Osteoblast (primary cell): ENCODE measurements at places on chromosomes 7 and 10. TPM values are rescaled to one million over a fixed set of nuclear protein-coding genes. Genes with fewer than 3 reads are reported as not detected.

ASB4 gene
- not detected in 2 replicates for total RNA-seq

DNAJC12 gene
- total RNA-seq: 4.0 and 6.2 TPM in 2 replicates

DGKI gene
- 19.2 and 23.3 TPM in 2 replicates for total RNA-seq

LRRD1 gene
- 0.29 and 0.36 TPM in 2 replicates for total RNA-seq

POT1 gene
- 23.5 and 30.1 TPM in 2 replicates for total RNA-seq

OR2A2 gene
- total RNA-seq: not detected in 2 replicates

PTPRN2 gene
- total RNA-seq: 0.36 and 0.88 TPM in 2 replicates

CASP2 gene
- 7.6 and 10.9 TPM in 2 replicates for total RNA-seq

TMEM130 gene
- 0.88 and 1.1 TPM in 2 replicates for total RNA-seq

NRCAM gene
- 0.88 and 2.2 TPM in 2 replicates for total RNA-seq

TRAPPC14 gene
- total RNA-seq: 7.1 and 8.0 TPM in 2 replicates

CHRM2 gene
- total RNA-seq: under 0.01 and 1.2 TPM in 2 replicates

LRRC17 gene
- 12.3 and 14.4 TPM in 2 replicates for total RNA-seq

GRCh38 chr10:95742962-95743535 is 12.9 kb upstream of the ENTPD1 start:
- no peaks in the 10 kb centered on the region for H3K27me3 ChIP-seq
- DNase-seq: no peak
- no peaks in the 10 kb centered on the region for H3K36me3 ChIP-seq
- no peak overlapping the region for H3K4me3 ChIP-seq
- no peak overlapping the region for H3K27ac ChIP-seq

DNA sequence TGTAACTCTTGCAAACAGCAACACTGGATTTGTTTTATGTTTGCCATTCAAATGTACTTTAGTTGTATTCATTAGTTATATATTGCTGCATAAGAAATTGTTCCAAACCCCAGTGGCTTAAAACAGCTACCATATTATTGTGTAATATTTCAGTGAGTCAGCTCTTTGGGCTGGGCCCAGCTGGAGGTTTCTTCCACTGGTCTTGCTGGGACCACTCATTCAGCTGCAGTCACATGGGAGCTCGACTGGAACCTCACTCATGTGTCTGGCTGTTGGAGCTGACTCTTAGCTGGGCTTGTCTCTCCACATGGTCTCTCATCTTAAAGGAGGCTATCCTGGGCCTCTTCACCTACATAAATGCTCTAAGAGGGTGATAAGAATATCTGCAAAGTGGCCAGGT is 23.2 kb upstream of the PIP4K2A start:
- H3K27me3 ChIP-seq: no peaks in the 10 kb centered on the region
- peak overlapping the region; percentile 13 for H3K27ac ChIP-seq
- H3K36me3 ChIP-seq: no peaks in the 10 kb centered on the region
- no peak for DNase-seq
- peaks cover 7% of the 10 kb centered on the region for H3K4me1 ChIP-seq

GRCh38 chr7:151087245-151088018 is 1.2 kb downstream of the AGAP3 start:
- H3K27ac ChIP-seq: peak overlapping the region; percentile 79
- peak overlapping the region; percentile 91 for H3K4me3 ChIP-seq
- peaks cover 5% of the 10 kb centered on the region for H3K36me3 ChIP-seq

- H3K4me3 ChIP-seq: no peak overlapping the region
- peaks cover 3% of the 10 kb centered on the region for H3K27me3 ChIP-seq
- no peak overlapping the region for H3K27ac ChIP-seq
- H3K36me3 ChIP-seq: no peaks in the 10 kb centered on the region
- H3K4me1 ChIP-seq: no peaks in the 10 kb centered on the region
- DNase-seq: no peak
Measured at GRCh38 chr7:34190299-34190698, 285.0 kb downstream of the BMPER start.

DNA sequence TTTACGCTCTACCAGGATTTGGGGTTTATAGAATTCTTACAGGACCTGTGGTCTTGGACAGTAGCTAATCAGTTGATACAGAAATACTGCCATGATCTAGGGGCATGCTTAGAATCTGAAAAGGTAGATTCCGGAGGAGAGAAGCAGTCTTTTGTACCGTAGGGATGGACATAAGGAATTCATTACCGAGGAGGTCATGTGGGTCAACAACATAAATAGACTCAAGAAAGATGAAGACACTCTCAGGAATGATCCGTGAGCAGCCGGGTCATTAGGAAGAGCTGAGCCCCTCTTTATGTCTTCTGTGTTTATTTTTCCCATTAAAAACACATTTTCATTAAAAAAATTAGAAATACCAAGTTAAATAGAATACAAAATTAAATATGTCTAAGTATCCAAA is 160.1 kb upstream of the TNS3 start:
- no peaks in the 10 kb centered on the region for H3K27me3 ChIP-seq
- H3K4me3 ChIP-seq: no peak overlapping the region
- peaks cover 8% of the 10 kb centered on the region for H3K4me1 ChIP-seq

- no peak overlapping the region for H3K27ac ChIP-seq
- H3K4me3 ChIP-seq: no peak overlapping the region
- H3K4me1 ChIP-seq: no peaks in the 10 kb centered on the region
- no peak for DNase-seq
Measured at GRCh38 chr7:72037516-72037915, 374.6 kb downstream of the CALN1 start.

DNA sequence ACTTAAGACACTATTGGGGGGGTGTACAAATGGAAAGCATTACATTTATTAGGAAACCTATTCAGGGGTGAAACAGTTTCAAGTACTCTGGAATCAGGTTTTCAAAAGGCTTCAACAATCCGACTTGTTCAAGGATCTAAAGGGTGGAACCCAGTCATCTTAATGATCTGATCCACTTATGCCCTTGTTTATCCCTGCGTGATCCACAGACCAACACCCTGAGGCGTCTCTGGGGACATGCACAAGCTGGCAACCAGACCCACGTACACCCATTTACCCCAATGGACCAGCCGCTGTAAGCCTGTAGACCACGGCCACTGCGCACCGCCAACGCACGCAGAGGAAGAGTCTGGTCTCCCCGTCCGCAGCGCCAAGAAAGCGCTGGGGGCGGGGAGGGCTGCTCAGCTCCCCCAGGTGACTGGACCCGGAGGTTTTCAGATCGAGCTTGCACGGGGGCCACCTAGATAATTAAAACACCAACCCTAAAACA is 13.4 kb downstream of the HNRNPF start:
- H3K36me3 ChIP-seq: peaks cover 43% of the 10 kb centered on the region
- H3K27ac ChIP-seq: peak overlapping the region; percentile 75
- H3K4me1 ChIP-seq: peaks cover 39% of the 10 kb centered on the region
- DNase-seq: peak; percentile 66
- H3K27me3 ChIP-seq: no peaks in the 10 kb centered on the region

DNA sequence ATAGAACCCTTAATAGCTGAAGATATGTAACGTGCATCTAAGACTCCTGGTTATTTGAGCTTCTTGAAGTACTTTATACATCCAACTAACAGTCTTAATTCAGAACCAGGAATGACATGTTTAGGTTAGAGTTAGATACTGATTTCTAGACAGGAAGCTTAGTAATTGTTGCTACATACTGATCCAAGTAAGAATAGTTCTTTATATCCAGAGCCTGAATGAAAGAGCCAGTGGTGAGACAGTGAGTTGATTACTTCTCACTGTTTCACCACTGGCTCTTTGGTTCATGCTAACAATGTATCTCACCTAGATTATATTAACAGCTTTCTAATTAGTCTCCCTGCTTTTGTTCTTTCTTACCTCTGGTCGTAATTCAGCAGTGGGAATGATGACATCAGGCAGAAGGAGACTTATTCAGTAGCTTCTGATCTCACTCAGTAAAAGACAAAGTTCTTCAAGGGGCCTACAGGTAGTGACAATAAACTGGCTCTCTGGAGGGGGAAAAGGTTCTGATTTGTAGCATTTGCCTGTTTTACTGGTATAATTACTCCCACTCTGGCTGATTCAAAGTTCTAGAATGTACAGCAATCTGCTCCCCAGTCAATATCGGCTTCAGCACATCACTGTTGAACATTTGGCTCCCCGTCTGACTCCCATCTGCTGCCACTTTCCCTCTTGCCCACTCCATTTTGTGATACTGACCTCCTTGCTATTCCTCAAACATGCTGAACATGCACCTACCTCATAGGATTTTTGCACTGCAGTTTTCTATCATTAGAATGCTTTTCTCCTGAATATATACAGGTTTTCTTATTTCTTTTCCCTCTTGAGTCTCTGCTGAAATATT is 29.1 kb downstream of the MCU start:
- peak overlapping the region; percentile 52 for H3K27ac ChIP-seq
- H3K36me3 ChIP-seq: no peaks in the 10 kb centered on the region
- H3K4me3 ChIP-seq: no peak overlapping the region
- no peak for DNase-seq
- peaks cover 16% of the 10 kb centered on the region for H3K4me1 ChIP-seq

DNA sequence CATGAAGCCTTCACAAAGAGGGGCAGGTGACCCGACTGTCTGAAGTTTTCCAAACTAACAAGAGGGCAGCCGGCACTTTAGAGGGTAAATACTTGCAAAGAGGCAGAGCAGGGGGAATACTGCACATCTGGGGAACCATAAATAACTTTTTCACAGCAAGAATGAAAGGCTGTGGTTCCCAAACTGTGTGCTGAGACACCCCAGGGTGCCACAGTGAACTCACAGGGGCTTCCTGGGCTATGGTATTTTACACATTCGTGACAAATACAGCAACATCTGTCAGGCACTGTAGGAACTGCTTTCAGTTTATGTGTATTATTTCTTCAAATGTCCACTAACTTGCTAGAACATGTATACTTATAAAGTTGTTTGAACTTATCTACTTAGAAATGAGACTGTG is 67.2 kb downstream of the TBXAS1 start:
- H3K4me3 ChIP-seq: no peak overlapping the region
- no peaks in the 10 kb centered on the region for H3K4me1 ChIP-seq
- no peaks in the 10 kb centered on the region for H3K27me3 ChIP-seq
- no peak overlapping the region for H3K27ac ChIP-seq
- no peaks in the 10 kb centered on the region for H3K36me3 ChIP-seq
- DNase-seq: no peak

- H3K27ac ChIP-seq: no peak overlapping the region
- DNase-seq: no peak
- H3K36me3 ChIP-seq: no peaks in the 10 kb centered on the region
- peaks cover 3% of the 10 kb centered on the region for H3K27me3 ChIP-seq
- H3K4me1 ChIP-seq: no peaks in the 10 kb centered on the region
Measured at GRCh38 chr7:93367254-93367653, 135.1 kb downstream of the VPS50 start.

- H3K4me3 ChIP-seq: no peak overlapping the region
- H3K27me3 ChIP-seq: no peaks in the 10 kb centered on the region
- no peaks in the 10 kb centered on the region for H3K4me1 ChIP-seq
- no peaks in the 10 kb centered on the region for H3K36me3 ChIP-seq
- no peak overlapping the region for H3K27ac ChIP-seq
Measured at GRCh38 chr10:10233229-10233628, 784.4 kb upstream of the CELF2 start.

- no peak overlapping the region for H3K4me3 ChIP-seq
- no peaks in the 10 kb centered on the region for H3K36me3 ChIP-seq
- H3K27ac ChIP-seq: peak overlapping the region; percentile 78
Measured at GRCh38 chr7:33743594-33743993, 161.7 kb upstream of the BMPER start.

GRCh38 chr7:132653366-132653930 is 77.2 kb upstream of the PLXNA4 start:
- H3K36me3 ChIP-seq: no peaks in the 10 kb centered on the region
- peaks cover 3% of the 10 kb centered on the region for H3K27me3 ChIP-seq
- no peak overlapping the region for H3K4me3 ChIP-seq
- no peak overlapping the region for H3K27ac ChIP-seq
- peaks cover 17% of the 10 kb centered on the region for H3K4me1 ChIP-seq

- no peak overlapping the region for H3K4me3 ChIP-seq
- H3K36me3 ChIP-seq: no peaks in the 10 kb centered on the region
- no peaks in the 10 kb centered on the region for H3K4me1 ChIP-seq
- no peak overlapping the region for H3K27ac ChIP-seq
- no peaks in the 10 kb centered on the region for H3K27me3 ChIP-seq
Measured at GRCh38 chr10:43037942-43038782, 38.7 kb upstream of the RET start.

DNA sequence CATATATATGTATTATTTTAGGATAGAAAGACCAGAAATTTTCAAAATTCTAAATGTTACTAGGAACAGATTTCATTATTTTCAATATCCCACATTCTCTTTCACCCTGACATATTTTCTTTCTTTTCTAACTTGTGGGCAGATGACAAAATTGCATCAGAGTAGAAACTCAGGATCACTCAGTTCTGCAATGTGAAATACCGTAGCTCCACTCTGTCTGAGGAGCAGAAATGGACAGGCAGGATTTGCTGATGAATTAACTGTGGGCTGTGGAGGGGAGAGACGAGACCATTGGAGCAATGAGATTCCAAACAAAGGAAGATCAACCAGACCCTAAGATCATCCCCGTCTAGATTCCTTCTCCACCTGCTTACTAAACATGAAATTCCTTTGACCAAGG is 37.0 kb upstream of the SVOPL start:
- no peaks in the 10 kb centered on the region for H3K27me3 ChIP-seq
- H3K27ac ChIP-seq: no peak overlapping the region
- H3K36me3 ChIP-seq: no peaks in the 10 kb centered on the region

- peaks cover 32% of the 10 kb centered on the region for H3K36me3 ChIP-seq
- no peak overlapping the region for H3K4me3 ChIP-seq
- H3K4me1 ChIP-seq: peaks cover 33% of the 10 kb centered on the region
- peak; percentile 36 for DNase-seq
- no peaks in the 10 kb centered on the region for H3K27me3 ChIP-seq
- H3K27ac ChIP-seq: no peak overlapping the region
Measured at GRCh38 chr10:88901206-88901983, 21.4 kb downstream of the STAMBPL1 start.

DNA sequence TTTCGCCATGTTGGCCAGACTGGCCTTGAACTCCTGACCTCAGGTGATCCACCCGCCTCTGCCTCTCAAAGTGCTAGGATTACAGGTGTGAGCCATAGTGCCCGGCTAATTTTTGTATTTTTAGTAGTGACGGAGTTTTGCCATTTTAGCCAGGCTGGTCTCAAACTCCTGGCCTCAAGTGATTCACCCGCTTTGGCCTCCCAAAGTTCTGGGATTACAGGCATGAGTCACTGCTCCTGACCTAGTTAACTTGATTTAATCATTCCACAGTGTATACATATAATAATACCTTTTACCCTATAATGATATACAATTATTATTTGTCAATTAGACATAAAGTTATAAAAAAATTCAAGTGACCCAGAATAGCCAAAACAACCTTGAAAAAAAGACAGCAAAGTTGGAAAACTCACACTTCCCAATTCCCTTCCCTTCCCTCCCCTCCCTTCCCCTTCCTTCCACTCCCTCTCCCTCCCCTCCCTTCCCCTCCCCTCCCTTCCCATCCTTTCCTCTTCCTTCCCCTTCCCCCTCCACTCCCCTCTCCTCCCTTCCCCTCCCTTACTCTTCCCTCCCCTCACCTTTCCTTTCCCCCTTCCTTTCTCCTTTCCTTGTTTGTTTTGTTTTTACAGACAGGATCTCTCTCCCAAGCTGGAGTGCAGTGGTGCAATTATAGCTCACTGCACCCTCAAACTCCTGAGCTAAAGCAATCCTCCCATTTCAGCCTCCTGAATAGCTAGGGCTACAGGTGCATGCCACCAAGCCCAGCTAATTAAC is 14.8 kb upstream of the ZMIZ2 start:
- H3K27me3 ChIP-seq: no peaks in the 10 kb centered on the region
- H3K4me1 ChIP-seq: peaks cover 17% of the 10 kb centered on the region
- DNase-seq: no peak
- H3K36me3 ChIP-seq: no peaks in the 10 kb centered on the region
- H3K27ac ChIP-seq: peak overlapping the region; percentile 99

- H3K36me3 ChIP-seq: peaks cover 34% of the 10 kb centered on the region
- no peak overlapping the region for H3K4me3 ChIP-seq
- no peak for DNase-seq
- no peaks in the 10 kb centered on the region for H3K27me3 ChIP-seq
- no peak overlapping the region for H3K27ac ChIP-seq
Measured at GRCh38 chr7:82078807-82079206, 309.0 kb upstream of the HGF start.

GRCh38 chr10:89481662-89482061 is 53.7 kb downstream of the SLC16A12 start:
- H3K36me3 ChIP-seq: no peaks in the 10 kb centered on the region
- DNase-seq: no peak
- peaks cover 40% of the 10 kb centered on the region for H3K4me1 ChIP-seq
- no peaks in the 10 kb centered on the region for H3K27me3 ChIP-seq
